Right hindlimb (tissue), 1 donor: ENCODE measurements at places on chromosomes 1 and 21.

- no peak for DNase-seq
Observed at GRCh38 chr1:58308206-58308605, 238.3 kb downstream of the OMA1 start.

GRCh38 chr1:234845836-234846235, 235.9 kb upstream of the IRF2BP2 start:
- no peak for DNase-seq

DNA sequence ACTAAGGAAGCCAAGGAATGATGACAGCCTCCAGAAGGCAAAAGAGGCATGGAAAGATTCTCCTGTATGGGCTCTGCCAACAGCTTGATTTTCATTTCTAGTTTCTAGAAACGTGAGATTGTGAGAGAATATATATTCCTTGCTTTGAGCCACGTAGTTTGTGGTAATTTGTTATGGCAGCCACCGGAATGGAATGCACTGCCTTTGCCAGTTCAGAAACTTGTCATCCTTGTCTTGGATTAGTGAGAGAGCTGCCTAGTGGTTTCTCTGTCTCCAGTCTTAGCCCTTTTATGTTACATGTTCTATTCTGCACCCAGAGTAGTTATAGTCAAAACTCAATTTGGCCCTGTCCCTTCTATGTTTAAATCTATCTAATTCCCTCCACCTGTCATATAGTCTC, 216.0 kb upstream of the PTGFR start:
- DNase-seq: no peak

DNA sequence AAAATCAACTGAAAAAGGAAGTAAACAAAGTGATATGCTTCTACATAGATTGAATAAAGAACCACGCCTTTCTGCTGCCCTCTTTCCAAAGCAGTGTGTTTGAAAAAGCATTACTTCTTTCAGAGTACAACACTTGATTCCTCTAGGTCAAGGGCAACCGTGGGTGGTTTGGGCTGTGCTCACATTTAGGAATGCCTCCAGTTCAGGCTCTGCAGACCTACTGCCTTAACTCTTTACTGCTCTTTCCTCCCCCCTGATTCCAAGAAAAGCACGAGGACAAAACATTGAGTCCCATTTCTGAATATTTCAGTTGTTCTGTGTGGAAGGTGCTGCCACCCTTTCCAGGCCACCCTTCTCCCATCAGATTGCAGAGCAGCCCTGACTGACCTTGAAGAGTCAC, 45.2 kb downstream of the ADAMTS1 start:
- no peak for DNase-seq

DNA sequence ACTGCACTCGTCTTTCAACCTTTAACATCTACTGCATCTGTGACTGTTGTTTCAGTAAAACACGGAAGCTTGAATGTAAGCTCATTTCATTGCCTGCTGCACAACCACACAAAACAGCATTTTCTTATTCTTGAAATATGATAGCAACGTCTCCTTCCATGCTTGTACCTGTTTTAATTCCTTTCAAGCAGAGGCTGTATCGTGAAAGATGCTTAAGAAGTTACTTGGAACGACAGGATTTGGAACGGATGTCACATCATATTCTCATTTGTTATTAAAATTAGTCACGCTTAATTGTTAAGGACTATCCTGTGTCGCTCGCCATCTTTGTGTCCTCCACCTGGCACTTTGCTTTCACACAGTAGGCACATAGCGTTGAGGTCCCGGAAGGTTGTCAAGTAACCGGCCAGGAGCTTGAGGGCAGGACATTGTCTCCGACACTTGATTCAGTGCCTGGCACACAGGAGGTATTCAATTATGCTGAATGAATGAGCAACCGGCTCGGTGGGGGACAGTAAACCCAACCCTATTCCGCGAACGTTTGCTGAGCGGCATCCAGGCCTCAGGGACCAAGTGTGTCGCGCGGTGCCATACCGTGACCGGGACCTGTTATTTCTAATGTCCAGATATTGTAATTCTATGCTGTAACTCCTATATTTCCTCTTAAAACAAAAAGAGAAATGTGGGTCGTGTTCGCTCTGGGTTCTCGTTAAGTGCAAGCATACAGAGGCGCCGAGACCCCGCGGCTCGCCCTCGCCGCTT, 499 bp upstream of the SH3GLB1 start:
- DNase-seq: no peak

DNA sequence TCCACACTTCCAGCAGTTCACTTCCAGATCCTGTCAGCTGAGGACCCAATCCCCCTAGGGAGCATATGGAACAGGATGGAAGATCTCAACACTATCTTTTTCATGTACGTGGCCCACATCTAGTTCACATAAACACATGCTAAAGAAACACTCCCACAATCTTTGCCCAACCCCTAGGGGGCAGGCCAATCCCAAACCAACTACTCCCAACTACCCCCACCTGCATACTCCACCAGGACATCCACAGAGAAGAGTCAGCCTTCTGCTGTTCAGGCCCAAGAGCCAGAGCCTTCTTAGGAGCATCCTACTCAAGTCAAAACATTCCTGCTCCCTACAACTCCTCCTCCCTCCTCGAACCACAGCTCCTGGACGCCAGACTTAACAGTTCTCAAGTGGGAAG, 5.6 kb upstream of the SLC5A9 start:
- DNase-seq: no peak

GRCh38 chr1:101131239-101131843, 105.5 kb upstream of the S1PR1 start:
- DNase-seq: no peak

- DNase-seq: no peak
Observed at GRCh38 chr1:172472495-172472894, 28.6 kb upstream of the PIGC start.

GRCh38 chr1:92363401-92363800, 64.5 kb downstream of the RPAP2 start:
- no peak for DNase-seq

DNA sequence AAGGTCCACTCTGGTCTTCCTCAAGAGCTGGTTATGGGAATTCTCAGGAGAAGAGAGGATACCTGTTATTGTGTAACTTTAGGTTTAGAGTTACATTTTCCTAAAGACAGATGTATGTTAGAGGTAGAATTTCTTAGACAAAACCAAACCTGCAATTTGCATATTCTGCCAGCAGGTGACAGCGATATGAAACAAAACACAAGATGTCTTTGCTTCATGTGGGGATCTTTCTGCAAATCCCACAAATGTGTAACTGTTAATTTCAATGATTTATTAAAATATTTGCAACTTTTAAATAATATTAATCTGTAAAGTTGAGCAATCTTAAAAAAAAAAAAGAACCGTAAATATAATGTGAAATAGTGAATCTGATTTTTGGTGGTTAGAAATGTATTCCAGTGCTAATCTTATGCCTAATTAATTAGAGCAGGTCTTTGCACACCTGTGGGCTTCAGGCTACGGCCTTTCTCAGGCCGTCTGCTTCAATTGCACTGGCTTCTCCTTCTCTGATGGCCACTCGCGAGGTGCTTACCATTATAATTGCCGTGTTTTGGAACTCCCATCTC, 33.4 kb downstream of the FAM78B start:
- DNase-seq: no peak

- no peak for DNase-seq
Observed at GRCh38 chr21:38851101-38851500, 45.4 kb downstream of the ETS2 start.

GRCh38 chr21:25845729-25846256, 111.0 kb downstream of the GABPA start:
- no peak for DNase-seq

DNA sequence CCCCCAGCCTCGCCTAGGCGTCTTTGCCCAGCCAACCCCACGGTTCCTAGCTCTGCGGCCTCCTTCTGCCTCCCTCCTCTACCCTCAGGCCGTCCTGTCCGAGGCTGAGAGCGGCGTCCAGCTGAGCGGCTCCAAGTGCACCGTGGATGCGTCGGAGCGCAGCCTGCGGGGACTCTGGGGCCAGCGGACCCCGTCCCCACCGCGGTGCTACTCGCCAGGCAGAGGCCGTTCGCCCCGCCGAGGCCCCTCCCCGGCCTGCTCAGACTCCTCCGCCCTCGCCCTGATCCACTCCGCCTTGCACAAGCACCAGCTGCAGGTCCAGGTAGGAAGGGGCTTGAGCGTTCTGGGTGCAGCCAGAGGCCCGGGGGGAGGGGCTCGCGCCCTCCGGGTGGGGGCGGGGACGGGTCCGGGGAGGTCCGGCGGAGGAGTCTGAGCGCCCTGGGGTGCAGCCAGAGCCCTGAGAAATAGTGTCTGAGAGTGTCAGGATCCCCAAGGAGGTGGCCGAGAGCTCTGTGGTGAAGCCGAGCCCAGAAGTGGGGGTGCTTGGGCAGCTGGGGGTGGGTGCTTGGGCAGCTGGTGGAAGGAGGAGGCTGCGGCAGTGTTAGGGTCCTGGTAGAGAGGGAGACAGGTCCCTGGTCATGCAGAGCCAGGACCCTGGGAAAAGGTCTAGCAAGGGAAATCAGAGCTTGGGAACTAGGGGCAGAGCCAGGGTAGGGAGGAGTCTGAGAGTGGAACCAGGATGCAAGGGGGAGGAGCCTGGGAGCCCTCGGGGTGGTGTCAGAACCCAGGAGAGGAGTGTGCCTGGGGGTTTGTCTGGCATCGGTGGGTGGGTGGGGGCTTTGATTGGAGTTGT, 3.2 kb upstream of the NBPF3 start:
- no peak for DNase-seq

GRCh38 chr1:243547891-243548290, 292.1 kb downstream of the SDCCAG8 start:
- DNase-seq: no peak

GRCh38 chr1:239976130-239976968, 115.3 kb upstream of the FMN2 start:
- peak; percentile 52 for DNase-seq

DNA sequence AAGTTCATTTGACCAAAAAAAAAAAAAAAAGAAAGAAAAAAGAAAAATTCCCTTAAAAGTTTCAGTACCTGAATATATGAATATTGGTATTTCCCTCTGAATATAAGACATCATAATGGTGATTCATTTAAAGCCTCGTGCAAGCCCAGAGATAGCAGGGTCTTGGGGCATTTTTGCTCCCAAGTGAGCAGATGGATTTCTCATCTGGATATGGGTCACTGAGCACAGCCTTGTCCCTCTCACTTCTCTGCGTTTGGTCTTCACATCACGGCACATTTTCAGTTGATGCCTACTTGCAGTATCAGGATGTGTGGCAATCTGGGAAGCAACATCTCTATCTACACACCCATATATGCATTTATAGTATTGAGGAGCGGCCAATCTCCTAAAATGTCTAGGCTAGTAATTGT, 12.7 kb downstream of the CD58 start:
- DNase-seq: no peak

- DNase-seq: no peak
Observed at GRCh38 chr1:224662870-224663269, 46.8 kb downstream of the CNIH3 start.

GRCh38 chr1:7505771-7506453, 265.2 kb upstream of the VAMP3 start:
- DNase-seq: no peak

DNA sequence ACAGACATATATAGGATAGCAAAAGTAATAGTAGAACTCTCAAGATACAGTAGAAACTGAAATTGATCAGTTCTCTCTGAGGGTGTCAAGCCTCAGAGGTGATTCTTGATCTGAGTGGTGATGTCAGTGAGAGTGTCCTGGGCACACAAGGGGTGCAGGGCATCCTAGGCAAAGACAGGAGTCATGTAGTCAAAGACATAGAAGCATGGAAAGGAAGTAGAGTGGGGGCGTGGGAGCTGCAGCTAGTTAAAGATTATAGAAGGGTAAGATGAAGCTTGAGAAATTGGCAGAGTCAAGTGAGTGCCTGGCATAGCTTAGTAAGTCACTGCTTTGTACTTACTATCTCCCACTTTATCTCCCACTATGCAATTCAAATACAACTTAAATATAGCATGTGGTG, 22.8 kb downstream of the CDC7 start:
- DNase-seq: no peak

- DNase-seq: no peak
Observed at GRCh38 chr1:224173523-224173922, 9.5 kb upstream of the DEGS1 start.

DNA sequence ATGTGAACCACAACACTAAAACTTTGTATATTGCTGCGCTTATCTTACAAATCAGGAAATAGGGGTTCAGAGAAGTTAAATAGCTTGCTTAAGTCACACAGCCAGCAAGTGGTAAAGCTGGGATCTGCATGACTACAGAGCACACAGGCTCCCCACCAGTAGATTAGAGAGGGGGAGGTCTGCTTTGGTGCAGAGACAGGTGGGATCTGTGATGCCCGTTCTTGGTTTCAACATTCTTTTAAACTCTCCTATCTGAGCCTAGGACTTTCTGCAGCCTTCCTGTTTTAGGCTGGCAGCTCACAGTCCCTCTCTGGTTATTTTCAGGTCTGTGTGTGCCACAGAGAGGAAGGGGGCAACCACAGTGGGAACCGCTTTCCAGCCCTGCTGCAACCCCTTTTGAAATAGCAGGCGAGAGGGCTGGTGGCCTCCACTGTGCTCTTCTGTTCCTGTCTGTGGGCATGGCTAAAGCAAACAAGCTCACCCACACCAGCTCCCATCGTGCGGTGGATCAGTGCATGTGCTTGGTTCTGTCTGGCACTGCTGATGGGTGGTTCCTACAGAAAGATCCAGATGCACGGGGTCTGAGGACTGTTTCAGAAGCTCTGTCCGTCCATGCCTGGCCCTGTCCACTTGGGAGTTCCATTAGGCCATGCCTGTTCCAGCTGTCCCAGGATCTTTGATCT, 1.7 kb upstream of the IL6R start:
- no peak for DNase-seq

DNA sequence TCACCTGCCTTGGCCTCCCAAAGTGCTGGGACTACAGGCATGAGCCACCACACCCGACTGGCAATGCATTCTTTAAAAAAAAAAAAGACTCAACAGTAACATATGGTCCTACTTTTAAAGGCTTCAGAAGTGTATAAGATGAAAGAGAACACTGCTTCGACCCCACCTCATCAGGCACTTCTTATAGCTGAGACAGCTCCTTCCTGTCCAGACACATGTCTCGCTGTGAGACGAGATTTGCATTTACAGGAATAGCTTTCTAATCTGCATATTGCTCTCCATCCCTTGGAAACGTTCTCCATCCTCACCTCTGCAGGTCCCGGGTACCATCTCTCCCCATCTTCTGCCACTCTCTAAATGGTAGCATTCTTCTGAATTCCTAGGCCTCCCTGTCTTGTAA, 6.7 kb downstream of the AZIN2 start:
- DNase-seq: no peak

GRCh38 chr21:43602266-43603232, 56.7 kb downstream of the HSF2BP start:
- no peak for DNase-seq

DNA sequence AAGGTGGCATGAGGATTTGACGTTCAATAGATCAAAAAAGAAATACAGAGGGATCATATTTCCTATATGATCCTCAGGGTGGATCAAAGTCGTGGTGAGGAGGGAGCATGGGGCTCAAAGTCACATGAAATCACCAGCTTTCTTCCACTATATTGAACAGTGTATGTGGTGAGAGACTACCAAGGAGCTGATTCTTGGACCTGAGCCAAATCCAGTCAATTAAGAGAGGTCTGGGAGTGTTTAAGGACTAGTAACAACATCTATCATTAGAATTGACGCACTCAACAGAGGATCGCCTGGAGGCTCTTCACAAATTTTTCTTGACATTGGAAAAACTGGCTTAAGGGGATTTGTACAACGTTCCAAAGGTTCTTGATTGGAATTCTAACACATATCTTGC, 267.7 kb upstream of the PROX1 start:
- DNase-seq: no peak

- no peak for DNase-seq
Observed at GRCh38 chr1:244361764-244362473, 89.8 kb downstream of the ADSS2 start.
